T-helper 9 cell (primary cell): ENCODE measurements at places on chromosomes 2 and 18.

- no peak for DNase-seq
These were observed 3.0 kb downstream of the GIGYF2 start for GRCh38 chr2:232700154-232700553.

DNA sequence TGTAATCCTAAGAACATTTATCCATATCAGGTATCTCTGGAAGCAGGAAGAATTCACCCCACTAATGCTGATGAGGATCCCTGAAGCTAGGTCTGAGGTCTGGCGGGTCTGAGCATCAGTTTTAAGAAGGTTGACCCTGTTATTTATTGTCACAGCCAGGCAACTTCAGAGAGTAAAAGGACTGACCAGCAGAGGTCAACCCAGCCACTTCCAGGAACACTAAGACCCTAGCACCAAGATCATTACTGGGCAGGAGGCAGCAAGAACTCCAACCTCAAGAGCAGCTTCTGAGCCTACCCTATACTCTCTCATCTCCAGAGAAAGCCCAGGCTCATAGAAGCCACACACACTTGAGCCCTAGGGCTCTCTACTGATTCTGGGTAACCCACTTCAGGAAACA is 901.4 kb downstream of the DCDC2C start:
- DNase-seq = no peak

- no peak for DNase-seq
These were observed 112.8 kb downstream of the DSC3 start for GRCh38 chr18:30929718-30930117.

GRCh38 chr2:77314721-77315120 is 207.5 kb downstream of the LRRTM4 start:
- no peak for DNase-seq

- DNase-seq = no peak
These were observed 159.0 kb downstream of the ZNF516 start for GRCh38 chr18:76335859-76336640.

DNA sequence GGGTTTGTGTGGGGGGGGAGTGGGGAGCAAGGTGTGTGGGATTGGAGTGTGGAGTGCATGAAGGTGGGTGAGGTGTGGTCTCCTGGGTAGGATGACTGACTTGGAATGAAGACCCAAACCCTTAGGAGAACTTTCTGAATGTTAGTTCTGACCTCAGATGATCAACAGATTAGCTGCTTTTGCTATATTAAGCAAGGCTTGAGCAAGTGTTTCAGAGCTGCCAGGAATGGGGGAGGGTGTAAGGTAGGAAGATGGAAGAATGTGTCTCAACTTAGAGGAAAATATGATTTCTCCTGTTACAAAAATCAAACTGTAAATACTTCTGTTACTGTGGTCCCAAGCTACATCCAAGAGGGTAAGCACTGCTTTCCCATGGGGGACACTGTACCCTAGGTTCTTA is 273.6 kb downstream of the TGIF1 start:
- no peak for DNase-seq

DNA sequence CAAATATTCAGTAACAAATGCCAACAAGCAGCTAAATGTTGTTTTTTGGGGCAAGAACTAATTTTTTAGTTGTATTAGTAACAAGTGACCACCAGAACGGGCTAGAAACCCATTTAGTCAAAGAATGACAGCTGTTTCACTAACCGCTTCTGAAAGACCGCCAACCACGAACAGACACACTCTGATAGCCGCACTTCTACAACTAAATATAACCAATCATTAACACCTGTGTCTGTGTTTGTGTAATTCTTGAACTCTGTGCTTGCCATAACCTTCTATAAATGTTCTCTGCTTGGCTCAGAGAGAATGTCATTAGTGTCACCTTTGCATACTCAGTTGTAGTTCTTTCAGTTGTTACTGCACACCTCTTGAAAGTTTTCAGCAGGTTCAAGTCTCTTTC is 526.3 kb upstream of the LRRTM1 start:
- DNase-seq = no peak

- peak; percentile 44 for DNase-seq
These were observed 480 bp downstream of the DSEL start for GRCh38 chr18:67515942-67516538.

GRCh38 chr2:241479026-241479898 is 29.1 kb downstream of the STK25 start:
- DNase-seq = no peak

DNA sequence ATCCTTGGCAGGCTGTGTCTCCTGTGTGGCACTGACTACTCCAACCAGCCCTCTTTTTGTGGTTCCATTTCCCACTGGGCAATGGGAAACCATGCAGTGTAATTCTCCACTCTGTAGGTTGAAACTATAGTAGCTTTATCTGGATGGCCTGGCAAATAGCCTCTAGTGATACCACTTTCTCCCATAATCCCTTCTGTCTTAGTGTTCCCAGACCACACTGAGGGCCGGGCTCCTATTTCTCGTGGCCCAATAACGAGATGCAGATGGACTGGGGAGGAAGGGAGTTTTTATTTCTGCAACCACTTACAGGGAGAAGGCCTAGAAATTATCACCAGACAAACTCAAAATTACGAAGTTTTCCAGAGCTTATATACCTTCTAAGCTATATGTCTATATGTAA is 24.7 kb downstream of the SKA1 start:
- DNase-seq = no peak

DNA sequence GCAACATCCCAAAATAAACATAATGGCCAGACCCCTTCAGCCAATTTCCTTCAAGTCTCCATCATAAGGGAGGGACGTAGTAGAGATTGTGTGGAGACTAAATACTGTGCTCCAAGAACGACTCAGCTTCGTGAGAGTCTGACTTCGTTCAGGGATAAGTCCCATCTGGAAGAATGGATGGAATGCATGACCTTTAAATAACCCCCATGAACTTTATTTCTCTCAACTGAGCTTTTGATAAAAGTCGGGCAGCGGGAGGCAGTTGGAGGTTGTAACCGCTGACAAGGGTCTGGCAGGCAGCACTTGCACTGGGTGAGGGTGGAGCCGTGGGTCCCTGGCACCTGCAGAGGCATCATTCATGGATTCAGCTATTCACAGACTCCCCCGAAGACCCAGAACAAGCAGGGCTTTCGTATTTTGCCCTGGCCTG is 115.9 kb downstream of the ZFP36L2 start:
- no peak for DNase-seq

DNA sequence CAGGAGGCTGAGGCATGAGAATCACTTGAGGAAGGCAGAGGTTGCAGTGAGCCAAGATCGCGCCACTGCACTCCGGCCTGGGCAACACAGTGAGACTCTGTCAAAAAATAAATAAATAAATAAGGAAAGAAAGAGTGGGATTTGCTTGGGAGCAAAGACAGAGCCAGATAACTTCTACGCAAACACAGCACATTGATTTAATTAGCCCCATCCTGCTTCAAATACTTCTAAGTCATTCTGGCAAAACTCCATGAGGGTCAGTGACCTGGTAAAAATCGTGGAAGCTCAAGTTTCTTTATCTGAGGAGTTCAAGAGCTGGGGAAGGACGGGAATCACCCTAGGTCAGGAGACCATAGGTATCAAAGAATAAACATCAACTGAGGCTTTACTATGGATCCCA is 70.6 kb upstream of the TCF7L1 start:
- DNase-seq = no peak

GRCh38 chr2:18749912-18750526 is 160.7 kb upstream of the NT5C1B start:
- DNase-seq = peak; percentile 15

- no peak for DNase-seq
These were observed 47.2 kb upstream of the LOXHD1 start for GRCh38 chr18:46704189-46704588.

DNA sequence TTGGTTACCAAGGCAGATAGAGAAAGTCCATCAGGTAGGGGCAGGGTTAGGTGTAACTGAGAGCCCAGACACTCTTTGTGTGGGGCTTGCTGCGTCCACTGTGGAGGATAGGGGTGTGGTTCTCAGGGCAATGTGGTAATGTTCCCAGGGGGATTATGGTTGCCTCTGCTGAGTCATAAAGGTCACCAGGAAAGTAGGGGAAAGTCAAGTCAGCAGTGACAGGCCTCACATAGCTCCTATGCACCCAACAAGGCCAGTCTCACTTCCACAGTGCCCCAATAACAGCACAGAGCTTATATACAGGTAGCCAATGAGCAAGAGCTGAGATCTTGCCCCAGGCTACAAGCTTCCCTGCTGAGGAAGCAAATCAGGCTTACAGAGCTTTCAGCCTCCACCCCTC is 1438.0 kb upstream of the ZEB2 start:
- no peak for DNase-seq

- DNase-seq = no peak
These were observed 327.2 kb upstream of the PKDCC start for GRCh38 chr2:41720331-41721251.

DNA sequence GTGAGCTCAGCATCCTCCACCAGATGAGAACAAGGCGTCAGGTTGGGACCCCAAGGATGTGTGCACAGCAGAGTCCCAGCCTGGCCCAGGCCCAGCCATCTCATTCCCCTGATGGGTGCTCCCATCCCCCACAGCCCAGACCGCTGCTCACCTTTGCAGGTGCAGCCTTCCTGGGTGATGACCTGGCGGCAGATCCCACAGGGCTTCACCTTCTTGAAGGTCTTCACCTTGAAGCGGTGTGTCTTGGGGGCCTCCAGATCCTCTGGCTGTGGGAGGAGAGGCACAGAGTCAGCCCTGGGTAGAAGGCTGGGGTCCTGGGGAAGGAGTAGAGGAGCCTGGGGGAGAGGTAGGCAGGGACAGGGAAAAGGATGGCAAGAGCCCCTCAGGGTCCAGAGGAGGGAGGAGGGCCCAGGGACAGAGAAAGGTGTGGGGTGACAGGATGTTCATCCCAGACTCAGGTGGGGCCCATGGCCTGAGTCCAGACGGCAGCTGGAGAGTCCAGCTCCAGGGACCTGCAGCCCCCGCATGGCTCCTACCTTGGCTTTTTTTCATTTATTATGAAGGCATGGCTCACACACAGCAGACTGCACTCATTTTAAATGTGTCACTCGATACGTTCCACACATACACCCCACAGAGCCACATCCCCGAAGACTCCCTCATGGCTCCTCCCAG is 11.9 kb downstream of the TNS1 start:
- DNase-seq = no peak

- no peak for DNase-seq
These were observed 159.6 kb downstream of the DCC start for GRCh38 chr18:52499644-52500043.

DNA sequence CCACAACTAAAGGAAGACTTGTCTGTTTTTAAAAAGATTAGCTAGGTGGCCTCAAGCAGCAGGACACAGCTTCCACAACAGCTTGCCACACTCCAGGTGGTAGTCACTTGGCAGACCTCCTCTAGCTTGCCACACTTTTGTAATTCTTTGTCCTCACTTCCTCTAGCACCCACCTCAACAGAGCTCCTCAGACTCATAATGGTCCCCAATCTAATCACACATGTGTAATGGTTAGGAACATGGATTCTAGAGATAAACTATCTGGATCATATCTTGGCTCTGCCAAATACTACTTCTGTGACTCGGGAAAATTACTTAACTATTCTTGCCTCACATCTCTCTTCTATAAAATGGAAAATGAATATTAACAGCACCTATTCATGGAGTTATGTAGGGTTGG is 3.5 kb downstream of the SNRNP200 start:
- DNase-seq = no peak

DNA sequence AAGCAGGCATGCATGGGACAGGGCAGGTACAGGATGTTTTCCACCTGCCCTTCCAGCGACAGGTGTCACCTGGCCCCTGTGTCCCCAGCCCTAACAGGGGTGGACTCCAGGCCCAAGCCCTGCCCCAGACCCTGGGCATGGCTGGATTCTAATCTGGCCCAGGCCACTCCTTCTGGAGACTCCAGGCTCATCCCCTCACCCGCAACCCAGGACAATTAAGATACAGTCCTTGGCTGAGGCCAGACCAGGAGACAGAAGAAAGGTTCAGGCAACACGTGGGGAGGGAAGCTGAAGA is 9.5 kb downstream of the BIN1 start:
- no peak for DNase-seq

- no peak for DNase-seq
These were observed 866.6 kb downstream of the CPS1 start for GRCh38 chr2:211423018-211423417.

DNA sequence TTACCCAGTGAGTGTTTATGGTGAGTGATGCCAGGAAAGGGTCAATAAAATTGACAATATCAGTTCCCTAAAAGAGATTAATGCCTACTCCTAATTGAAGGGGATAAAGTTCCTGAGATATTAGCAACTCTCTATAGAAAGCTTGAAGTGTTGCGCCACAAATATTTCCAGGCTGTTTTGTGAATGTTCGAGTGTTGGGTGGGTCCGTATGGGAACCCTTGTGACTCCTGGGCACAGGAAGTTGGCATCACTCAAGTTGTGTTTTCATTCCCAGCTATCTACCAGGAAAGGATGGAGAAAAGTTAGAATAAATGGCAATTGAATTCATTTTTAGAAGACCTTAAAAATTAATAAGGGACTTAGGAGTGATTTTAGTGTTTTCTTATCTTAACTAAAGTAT is 472.7 kb downstream of the THSD7B start:
- DNase-seq = no peak

GRCh38 chr2:134021830-134022524 is 231.9 kb upstream of the MGAT5 start:
- DNase-seq = no peak

GRCh38 chr18:24000613-24001490 is 13.7 kb upstream of the TTC39C start:
- DNase-seq = no peak

DNA sequence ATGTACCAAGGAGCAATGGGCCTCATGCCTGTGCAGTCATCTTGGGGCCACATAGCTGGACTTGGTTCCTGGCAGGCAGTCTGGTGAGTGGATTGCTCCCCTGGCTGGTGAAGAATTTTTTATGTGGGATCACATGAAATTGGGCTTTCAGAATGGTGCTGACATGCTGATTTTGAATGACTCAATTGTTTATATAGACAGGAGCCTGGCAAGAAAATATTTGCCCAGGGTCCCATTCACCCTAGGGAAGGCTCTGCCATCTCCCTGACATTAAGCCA is 266.9 kb downstream of the DYSF start:
- DNase-seq = no peak

DNA sequence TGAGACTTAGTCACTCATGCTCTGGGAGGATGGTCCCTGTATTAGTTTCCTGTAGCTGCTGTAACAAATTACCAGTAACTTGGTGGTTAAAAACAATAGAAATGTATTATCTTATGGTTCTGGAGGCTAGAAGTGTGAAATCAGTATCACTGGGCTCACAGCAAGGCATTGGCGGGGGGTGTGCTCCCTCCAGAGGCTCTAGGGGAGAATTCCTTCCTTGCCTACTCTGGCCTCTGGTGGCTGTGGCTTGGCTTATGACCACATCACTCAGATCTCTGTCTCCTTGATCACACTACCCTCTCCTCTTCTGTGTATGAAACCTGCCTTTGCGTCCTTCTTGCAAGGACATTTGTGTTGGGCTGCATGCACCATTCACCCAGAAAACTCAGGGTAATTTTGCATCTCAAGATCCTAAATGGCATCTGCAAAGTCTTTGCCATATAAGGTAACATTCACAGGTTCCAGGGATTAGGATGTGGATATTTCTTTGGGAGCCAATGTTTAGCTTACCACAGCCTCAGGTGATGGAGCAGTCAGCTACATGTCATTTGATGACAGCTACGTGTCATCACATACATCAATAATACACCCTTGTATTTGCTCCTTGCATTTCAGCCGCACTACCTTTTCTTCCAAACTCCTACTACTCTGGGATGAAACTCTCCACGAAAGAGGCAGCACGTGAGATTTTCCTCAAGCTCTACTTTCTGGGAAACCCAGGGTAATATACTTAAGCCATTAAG is 49.6 kb upstream of the POU3F3 start:
- DNase-seq = no peak
